Glomerular endothelial cell (primary cell): ENCODE measurements at places on chromosomes 13 and 19. TPM values are rescaled to one million over a fixed set of nuclear protein-coding genes. Genes with fewer than 3 reads are reported as not detected.

ANGPTL8 gene
- not detected in 2 replicates for total RNA-seq

ERFL gene
- not detected in 2 replicates for total RNA-seq

NCR1 gene
- total RNA-seq = not detected in 2 replicates

ITGBL1 gene
- total RNA-seq = 1.3 and 1.4 TPM in 2 replicates

IRS2 gene
- 0.92 and 2.3 TPM in 2 replicates for total RNA-seq

DNA sequence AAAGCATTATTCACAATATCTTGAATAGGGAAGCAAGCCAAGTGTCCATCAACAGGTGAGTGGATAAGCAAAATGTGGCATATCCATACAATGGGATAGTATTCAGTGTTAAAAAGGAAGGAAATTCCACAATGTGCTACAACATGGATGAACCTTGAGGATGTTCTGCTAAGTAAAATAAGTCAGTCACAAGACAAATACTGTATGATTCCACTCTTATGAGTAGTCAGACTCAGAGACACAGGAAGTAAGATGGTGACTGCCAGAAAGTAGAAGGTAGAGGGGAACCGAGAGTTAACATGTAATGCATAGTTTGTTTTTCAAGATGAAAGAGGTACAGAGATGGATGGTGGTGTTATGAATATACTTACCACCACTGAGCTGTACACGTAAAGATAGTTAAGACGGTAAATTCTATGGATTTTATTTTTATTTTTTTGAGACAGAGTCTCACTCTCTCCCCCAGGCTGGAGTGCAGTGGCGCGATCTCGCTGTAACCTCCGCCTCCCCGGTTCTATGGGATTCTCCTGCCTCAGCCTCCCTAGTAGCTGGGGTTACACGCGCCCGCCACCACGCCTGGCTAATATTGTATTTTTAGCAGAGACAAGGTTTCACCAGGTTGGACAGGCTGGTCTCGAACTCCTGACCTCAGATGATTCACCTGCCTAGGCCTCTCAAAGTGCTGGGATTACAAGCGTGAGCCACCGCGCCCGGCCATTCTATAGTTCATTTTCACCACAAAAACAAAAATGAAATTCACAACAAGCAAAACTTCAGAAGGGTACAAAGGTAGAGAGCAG lies 1.0 kb upstream of the CHAMP1 start:
- peak; percentile 10 for DNase-seq

DNA sequence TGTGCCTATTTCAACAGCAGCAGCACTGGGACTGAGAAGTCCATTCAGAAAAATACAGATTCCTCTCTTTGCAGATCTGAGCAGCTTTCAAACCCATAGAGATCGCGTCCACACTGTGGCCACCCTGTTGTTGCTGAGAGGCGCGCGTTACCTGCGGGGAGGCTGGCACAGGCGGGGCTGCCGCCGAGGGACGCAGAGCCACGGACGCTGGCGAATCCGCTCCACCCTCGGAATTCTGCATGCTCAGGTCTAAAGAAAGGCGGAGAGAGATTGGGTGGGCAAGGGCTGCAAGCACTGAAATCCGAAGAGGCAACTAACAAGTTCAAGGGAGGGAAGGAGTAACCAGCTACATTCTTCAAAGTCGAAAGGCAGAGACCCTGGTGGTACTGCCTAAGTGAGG lies 63.0 kb downstream of the RFX2 start:
- no peak for DNase-seq

DNA sequence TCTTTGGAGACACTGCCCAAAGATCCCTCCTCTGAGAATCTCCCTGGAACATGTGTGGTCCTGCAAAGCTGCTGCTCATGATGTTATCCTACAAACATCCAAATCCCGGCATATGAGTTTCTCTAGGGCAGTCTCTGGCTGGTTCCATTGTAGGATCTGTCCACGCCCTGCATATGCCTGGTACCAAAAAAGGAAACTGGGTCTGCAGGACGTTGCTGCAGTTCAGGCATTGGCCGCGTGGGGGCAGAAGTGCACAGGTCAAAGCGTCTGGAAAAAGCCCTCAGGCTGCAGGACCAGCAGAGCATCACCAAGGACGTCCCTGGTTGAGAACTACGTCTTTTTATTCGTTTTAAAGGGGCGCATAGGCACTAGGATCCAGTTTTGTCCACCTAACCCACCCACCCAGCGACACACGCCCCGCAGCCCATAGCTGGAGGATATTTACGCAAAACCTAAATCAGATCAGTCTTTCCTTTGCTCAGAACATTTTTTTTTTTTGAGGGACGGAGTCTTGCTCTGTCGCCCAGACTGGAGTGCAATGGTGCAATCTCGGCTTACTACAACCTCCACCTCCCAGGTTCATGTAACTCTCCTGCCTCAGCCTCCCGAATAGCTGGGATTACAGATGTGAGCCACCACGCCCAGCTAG lies 12.9 kb upstream of the ZNF564 start:
- peak; percentile 42 for DNase-seq

DNA sequence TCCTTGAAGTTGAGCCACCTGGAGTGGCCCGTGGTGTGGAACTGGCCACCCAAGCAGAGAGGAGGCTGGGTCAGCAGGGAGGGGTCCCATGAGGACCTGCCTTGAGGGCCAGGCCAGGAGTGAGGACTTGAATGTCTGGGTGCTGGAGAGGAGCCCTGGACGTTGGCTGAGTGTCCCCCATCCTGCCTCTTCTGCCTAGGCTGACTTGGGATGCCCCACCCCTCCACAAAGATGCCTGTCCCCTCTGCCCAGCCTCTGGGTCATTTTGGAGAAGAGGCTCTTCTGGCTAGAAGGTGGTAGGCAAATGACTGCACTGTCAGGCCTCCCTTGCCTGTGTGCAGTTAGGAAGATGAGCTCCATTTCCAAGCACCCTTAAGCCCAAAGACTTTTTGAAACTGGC lies 1.7 kb downstream of the SSBP4 start:
- no peak for DNase-seq

DNA sequence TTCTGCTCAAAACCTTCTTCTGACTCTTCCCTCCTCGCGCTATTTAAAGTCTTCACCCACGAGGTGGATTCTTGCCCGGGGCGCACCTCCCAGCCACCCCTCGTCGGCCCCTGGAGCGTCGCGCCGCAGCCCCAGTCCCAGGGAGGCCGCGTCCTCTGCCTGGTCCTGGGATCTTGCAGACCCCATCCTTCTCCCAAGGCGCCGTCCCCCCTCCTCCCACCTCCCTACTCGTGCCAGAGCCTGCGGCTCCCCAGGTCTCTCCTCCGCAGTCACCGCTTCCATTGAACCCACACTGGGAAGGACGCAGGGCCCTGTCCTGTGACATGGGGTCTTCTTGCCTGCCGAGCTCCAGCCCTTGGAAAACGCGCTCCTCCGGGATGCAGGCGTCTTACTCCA lies 486 bp downstream of the ZNF808 start:
- DNase-seq = no peak

- DNase-seq = no peak
Measured at GRCh38 chr19:5996623-5997320, 18.8 kb upstream of the RANBP3 start.

DNA sequence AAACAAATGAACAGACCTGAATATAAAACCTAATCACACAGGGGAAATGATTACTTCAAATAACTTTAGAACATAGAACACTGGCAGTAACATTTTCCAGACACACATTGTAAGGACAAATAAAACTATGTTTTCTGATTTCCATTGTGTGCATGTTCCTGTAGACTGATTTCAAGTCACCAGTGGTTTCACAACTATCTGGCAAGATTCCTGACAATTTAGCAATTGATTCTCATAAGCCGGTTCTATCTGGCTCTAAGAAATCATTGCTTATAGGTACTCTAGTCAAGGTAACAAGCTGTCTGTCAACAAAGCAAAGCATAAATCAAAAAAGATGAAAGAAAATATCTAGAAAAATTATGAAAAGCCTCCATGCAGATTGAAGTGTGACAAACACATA lies 19.6 kb upstream of the PCCA start:
- DNase-seq = no peak

DNA sequence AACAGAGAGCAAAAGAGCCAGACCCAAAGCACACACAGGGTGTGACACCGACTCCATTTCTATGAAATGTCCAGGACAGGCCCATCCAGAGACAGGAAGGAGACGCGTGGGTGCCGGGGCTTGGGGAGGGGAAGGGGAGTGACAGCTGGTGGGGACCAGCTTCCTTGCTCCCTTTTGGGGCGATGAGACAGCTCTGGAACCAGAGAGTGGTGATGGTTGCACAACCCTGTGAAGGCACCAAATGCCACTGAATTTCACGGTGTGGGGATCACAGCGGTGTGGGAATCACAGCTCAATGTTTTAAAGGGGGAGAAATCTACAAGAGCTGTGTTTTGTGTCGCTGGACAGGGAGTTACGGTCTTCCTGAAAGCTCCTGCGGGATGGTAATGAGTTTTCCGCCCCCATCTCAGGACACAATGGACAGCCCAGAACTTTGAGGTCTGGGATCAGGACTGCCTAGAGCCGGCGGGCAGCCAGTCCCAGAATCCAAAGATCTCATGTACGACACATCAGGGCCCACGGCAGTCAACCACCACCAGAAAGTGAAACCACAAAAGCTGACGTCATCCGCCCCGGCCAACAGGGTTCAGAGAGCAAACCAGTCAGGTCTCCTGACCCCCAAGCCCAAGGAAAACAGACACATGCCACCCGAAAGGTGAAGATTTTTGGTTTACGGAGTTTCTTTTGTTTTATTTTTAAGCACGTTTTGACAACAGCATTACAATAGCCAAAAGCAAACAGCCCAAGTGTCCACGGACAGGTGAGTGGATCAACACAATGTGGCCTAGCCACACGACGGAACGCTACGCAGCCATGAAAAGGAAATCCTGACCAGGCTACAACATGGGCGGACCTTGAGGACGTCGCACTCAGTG lies 7.3 kb downstream of the SGTA start:
- no peak for DNase-seq

GRCh38 chr19:9075064-9075949 lies 11.6 kb upstream of the OR1M1 start:
- peak; percentile 94 for DNase-seq

DNA sequence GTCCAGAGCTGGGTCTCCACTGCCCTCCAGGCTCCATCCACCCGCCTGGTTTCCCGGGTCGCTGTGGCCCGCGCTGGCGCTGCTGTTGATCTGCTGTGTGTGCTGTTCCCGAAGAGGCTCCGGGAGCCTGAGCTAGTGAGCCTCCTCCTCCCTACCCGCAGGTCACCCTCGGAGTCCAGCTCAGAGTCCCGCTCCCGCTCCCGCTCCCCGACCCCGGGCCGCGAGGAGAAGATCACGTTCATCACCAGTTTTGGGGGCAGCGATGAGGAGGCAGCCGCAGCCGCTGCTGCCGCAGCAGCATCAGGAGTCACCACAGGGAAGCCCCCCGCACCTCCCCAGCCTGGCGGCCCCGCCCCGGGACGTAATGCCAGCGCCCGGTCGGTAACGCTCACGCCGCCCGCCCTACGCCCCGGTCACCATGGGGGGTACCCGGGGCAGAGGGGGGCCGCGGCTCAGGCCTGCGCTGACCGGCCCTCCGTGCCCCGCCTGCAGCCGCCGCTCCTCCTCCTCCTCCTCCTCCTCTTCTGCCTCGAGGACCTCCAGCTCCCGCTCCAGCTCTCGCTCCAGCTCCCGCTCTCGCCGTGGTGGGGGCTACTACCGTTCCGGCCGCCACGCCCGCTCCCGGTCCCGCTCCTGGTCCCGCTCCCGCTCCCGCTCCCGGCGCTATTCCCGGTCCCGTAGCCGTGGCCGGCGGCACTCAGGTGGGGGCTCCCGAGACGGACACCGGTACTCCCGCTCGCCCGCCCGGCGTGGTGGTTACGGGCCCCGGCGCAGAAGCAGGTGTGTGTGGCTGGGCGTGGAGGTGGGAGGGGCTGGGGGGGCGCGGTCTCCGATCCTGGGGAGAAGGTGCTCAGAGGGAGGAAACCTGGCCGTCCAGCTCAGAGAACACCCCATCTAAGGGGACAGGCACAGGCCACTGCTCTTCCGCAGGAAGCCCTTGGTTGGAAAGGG lies 12.2 kb downstream of the ZNF296 start:
- DNase-seq = no peak

DNA sequence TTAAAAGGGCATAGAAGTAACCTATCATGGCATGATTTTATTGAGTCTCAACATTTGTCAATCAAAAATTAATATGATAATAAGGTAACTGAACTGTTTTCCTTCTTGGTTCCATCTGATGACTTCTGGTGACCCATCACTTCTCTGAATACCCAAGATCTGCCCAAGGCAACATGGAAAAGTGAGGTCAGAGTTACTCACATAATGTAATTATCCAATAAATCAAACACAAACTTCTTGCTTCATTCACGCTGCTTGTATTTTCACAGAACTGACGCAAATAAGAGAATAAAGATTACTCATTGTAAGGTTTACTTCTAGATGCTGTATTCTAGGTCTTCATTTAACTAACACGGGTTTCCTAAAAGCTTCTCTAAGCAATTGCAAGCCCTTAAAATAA lies 361.6 kb downstream of the RBM26 start:
- DNase-seq = no peak
